ENCODE measurements at places on chromosomes 7 and 10.

- DNase-seq = no peak
These were observed 1043.2 kb upstream of the C7orf33 start for GRCh38 chr7:147547252-147547897.

GRCh38 chr10:21604651-21605050, 70.6 kb downstream of the MLLT10 start:
- DNase-seq = no peak

DNA sequence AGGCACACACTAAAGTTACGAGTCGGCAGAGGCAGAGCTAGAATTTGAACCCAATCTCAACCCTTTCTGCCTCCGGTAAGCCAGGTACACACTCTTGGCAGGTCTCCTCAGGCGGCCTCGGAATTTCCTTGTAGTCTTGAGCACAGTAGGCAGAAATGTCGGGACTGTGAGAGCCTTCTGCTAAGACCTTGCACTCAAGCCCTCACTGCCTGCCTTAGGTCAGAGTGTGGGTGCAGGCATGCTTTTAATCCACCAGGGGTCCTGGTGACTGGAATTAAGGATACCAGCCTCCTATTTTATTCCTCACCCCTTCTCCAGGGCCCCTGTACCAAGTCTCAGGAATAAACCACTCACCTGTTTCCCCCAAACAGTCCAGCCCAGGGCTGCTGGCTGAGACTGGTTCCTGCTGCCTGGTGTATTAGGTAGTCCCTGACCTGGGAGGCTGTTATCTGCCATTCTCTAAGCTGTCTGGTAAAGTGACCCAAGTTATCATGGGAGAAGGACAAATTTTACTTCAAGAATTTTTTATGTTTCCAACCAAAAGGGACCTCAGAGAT, 855 bp downstream of the ATP6V1F start:
- DNase-seq = no peak

- DNase-seq = no peak
These were observed 34.9 kb downstream of the TASOR2 start for GRCh38 chr10:5719546-5719945.

- DNase-seq = no peak
These were observed 51.0 kb downstream of the BTRC start for GRCh38 chr10:101405001-101405400.

- no peak for DNase-seq
These were observed 51.9 kb upstream of the COMTD1 start for GRCh38 chr10:75287697-75288096.

GRCh38 chr7:108012499-108013430, 9.8 kb upstream of the LAMB1 start:
- no peak for DNase-seq

GRCh38 chr10:22784668-22785067, 70.3 kb upstream of the PIP4K2A start:
- DNase-seq = no peak

DNA sequence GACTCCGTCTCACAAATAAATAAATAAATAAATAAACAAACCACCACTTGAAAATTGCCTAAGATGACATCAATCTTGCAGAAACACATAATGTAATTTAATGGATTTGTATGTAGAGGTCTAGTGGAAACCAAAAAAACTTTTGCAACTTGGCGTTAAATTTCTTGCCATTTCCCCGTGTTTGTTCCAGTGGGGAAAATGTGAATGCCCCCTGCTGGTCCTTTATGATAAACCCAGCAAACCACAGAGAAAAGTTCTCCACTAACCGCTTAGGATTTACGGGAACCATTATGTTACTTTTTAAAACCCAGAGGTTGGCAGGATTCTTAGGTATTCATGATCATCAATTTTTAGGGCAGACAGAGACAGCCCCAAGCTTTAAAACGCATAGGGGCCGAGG, 32.5 kb downstream of the LAMB4 start:
- DNase-seq = no peak

GRCh38 chr7:124633740-124634139, 131.9 kb downstream of the GPR37 start:
- DNase-seq = no peak

DNA sequence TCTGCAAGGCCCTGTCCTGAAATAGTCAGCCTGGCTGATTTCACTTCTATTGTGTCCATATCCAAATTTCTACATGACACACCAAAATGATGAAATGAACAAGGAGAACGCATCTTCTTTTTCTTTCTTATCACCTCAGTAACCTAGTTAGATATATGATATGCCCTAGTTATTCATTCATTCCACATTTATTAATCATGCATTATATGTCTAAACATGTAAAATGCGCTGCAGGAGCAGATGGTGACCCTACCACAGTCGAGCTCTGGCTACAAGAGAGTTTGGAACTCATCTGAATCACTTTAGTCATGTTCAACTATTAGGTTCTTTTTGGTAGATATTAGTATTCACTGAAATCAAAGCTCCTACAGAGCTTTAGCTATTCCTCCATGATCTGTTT, 31.8 kb upstream of the VPS41 start:
- no peak for DNase-seq

GRCh38 chr10:1323951-1324350, 267.8 kb downstream of the WDR37 start:
- DNase-seq = no peak

DNA sequence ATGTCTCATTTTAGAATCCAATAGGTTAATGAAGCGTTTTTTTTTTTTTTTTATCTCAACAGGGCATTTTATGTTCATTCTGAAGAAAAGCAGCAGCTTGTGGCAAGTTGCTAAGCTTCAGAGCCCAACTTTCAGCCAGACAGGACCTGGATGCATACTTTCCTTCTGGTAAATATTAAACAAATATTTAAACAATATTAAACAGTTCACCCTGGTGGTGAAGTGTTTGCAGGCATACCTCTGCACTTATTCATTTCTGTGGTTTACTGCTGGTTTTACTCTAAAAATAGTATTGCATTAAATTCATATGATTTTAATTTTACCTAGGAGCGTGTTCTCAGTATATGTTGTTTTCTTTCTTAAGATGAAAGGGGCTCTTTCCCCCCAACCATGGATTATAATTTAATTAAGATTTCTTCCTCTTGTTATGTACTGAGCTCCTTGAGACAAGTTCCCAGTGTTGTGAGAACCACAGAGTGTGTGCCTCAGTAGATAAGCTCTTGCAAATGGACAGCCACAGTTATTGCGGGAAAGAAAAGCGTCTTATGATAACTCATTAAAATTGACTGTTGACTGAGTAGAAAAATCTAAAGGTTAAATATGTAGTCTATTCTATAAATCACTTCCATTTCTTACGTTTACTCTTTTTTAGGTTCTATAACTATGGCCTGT, 155.8 kb downstream of the MALRD1 start:
- no peak for DNase-seq

GRCh38 chr7:20236790-20237189, 19.6 kb upstream of the MACC1 start:
- DNase-seq = no peak

GRCh38 chr10:19730907-19731217, 85.4 kb upstream of the PLXDC2 start:
- DNase-seq = no peak

DNA sequence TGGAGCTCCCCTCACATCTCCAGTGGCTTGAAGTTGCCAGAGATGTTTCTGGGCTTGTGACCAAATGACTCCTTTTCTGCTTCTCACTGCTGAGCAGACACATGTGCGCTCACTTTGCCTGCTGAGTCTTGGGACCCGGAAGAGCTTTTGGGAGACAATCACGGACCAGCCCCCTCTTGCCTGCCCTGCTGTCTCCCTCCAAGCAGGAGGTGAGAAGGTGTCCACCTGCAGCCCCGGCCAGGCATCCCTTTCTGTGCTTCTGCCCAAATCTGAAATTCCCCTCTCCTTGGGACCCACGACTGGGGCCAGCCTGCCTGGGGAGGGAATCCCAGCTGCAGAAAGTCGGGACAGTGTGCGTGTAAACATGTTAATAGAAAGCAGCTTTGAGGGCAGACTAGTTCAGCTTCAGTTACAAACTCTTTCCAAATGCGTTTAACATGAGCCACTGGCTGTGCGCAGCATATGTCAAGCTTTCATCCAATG, 31.7 kb downstream of the HTRA1 start:
- DNase-seq = no peak

DNA sequence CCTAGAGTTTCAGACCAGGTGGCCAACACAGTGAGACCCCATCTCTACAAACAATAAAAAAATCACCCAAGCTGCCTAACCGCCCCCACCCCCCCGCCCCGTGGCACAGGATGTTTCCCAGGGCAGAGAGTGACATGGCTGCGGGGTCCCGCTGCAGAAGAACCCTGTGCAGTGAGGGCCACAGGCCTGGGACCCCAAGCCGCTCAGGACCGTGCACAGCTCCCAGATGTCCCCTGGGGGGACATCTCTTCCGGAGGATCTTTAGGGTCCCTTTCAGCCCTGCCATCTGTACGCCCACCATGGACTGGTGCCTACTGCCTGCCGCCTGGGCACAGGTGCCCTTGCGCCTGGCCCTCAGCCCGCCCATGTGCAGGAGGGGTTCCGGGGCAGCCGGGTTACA, 373.6 kb downstream of the DNAJB6 start:
- DNase-seq = peak; percentile 46

GRCh38 chr7:44791278-44792219, 4.9 kb upstream of the PPIA start:
- DNase-seq = no peak

DNA sequence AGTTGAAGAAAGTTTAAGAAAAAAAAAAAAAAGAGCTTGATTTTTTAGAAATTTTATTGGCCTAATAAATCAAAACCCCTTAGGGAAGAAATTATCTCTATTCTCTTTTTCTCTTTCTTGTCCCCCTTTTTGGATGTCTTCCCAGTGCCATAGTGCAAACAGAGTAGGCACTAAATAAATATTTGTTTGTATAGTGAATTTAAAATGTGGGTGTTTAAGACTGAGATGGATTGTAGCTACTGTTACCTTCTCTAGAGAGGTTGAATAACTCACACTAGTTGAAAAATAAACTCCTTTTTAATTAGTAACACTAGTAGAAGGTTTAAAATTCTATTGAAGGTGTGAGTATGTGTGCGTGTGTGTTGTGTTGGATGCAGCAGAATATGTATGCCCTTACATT, 783.8 kb downstream of the NXPH1 start:
- DNase-seq = no peak

DNA sequence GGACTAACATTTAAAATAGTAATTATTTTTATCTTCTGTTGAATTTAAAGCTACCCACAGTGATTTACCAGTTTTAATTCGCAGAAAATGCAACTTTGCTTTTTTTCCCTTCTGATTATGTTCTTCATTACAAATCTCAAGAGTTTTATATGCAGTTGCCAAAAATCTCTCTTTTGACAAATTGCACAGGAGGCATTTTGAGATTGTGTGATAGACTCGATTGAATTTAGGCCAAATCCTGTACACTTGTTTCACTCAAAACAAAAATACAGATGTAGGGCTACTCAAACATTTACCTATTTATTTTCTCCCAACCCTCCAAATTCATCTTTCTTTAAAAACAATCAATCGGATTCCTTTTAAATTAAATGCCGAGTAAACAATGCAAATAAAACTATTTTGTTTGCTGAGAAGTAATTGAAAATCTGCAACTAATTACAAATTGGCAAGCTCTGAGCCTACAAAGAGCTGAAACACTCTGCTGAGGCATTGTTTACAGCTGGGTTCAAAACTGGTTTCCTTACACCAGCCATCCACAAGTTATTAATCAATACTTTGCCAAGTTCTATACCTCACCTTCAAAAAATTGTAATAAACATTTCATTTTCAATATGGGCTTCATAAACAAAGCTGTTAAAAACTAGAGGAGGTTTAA, 214.9 kb upstream of the TCF7L2 start:
- DNase-seq = no peak

GRCh38 chr10:47094636-47095035, 183.4 kb downstream of the PTPN20 start:
- DNase-seq = peak; percentile 29

GRCh38 chr10:76242956-76243355, 811.5 kb downstream of the LRMDA start:
- DNase-seq = no peak

GRCh38 chr7:4882169-4883032, 1.1 kb downstream of the RADIL start:
- DNase-seq = peak; percentile 91

- no peak for DNase-seq
These were observed 29.8 kb upstream of the GNA12 start for GRCh38 chr7:2873686-2874551.

GRCh38 chr7:5495581-5496375, 72.1 kb upstream of the TNRC18 start:
- peak; percentile 94 for DNase-seq

DNA sequence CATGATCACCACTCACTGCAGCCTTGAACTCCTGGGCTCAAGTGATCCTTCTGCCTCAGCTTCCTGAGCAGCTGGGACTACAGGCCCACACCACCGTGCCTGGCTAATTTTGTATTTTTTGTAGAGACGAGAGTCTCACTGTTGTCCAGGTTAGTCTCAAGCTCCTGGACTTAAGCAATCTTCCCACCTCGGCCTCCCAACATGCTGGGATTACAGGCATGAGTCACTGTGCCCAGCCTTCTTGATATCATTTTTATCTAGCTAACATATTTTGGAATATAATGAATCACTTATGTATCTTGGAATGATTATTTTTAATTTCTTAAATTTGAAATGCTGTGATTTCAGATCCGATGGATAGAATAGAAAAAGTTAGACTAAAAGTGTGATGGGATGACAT, 18.4 kb downstream of the ARL4A start:
- no peak for DNase-seq

DNA sequence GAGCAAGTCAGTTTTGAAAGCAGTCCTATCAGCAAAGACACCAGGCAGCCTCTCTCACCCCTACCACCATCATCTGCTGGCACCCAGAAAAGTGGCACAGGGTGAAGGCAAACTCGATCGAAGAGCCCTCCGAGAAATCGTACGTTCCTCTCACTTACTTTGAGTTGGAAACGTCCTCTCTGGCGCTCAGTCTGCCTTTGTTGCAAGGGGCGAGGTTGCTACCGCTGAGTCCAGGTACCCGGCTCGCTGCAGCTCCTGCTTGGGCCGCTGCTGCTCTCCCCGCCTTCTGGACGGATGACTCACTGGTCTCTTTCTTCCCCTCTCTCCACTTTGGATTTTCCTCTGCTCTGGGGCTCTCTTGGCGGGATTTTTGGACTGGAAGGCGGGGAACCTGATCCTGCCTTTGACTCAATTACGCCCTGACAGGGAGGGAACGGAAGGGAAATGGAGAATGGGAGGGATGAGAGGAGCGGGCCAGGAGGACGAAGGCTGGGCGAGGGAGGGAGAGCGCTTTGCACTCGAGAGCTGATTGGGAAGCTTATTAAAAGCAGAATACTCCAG, at the start of gene PTN:
Gene PTN (minus strand): TSS at position 453 of the 561 bp plus-strand sequence. CDS start 88,760 bp downstream, outside the sequence.
- DNase-seq = no peak

GRCh38 chr7:41005374-41005901, 697.5 kb downstream of the INHBA start:
- DNase-seq = no peak

Data from coronary artery (tissue), 2 donors.